ENCODE measurements at places on chromosomes 2 and 18.
A peak's percentile ranks its signal among the peaks of the same experiment; 100 is the strongest.

DNA sequence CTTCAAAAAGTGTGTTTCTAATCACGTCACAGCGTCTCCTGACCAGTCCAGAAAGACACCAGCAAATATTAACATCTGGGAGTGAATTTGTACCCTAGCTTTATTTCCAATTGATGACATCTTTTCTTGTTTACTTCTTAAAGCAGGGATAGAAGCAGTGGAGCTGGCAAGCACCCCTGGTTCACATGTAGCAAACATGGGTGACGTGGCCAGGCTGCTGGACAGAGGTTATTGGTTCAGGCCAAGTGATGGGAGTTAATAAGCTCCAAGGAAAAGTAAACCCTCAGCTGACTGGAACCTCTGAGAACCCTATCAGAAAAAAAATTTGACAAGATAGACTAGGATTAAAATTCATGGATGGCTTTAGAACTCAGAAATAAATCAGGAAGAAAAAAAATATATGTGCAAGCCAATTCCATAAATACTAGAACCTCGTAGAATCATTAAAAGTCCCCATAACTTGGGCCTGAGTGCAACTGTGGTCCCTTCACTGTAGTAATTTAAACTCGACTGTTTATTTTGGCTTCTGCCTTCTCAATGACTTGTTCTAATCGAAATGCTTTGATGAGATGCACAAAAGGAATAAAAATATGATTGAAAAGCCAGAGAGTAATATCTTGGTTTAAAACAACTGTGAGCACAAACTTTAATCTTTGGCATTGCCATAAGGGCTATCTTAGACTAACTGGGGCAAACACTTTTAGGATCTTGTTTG lies 121.5 kb upstream of the CTAGE1 start:
- no peak for DNase-seq

- DNase-seq, result no peak
Observed at GRCh38 chr18:11998193-11998592, 16.9 kb downstream of the IMPA2 start.

- DNase-seq, result no peak
Observed at GRCh38 chr2:74128206-74128605, 19.5 kb downstream of the BOLA3 start.

- no peak for DNase-seq
Observed at GRCh38 chr2:172231508-172231907, 128.8 kb upstream of the DLX2 start.

DNA sequence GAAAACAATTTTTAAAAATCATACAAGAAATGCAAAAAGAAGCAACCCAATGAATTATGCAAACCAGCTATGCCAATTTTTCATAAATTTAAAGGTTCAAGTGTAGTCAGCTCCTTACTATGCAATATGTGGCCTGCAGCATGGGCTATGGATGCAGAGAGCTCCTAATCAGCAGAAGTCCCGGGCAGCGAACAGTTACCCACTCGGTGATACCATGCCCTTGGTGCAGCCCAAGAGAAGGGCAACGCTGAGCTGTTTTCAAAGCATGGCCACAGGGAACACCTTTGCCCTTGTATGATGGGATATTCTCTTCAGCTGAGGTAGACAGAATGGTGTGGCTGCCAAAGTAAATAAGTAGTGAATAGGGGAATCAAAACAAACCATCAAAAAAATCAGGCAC lies 17.3 kb upstream of the ARL5A start:
- DNase-seq, result no peak

DNA sequence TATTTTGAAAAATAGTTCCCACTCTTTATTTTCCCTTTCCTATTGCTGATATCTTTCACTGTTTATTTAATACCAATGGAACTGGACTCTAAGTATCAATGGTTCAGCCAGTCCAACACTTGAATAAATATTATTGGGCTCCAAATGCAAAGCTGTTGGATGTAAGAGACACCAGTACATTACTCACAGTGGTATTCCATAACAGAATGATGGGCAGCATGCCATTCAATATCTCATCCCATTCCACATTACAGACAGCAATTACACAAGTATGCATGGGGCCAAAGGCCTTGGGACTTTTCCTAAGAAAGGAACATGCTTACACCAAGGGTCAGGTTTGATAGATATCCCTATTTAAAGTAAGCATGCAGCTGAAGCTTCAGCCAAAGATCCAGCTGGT lies 231.9 kb downstream of the RND3 start:
- no peak for DNase-seq

DNA sequence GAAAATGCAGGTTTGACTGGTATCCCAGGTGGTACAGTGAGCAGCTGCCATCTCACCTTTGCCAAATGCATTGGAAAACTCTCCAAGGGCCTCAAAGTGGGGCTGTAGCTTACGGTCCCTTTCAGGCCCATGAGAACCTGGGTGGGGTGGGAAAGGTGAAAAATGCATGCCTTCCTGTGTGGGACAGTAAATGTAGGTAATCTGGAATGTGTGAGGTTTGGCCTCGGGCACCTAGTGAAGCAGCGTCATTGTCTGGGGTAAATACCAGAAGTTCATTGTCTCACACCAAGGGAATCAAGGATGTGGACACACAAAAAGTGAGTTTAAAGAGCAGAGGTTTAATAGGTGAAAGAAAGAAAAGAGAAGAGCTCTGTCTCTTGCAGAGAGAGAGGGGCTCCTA lies 36.6 kb downstream of the TIMM21 start:
- DNase-seq, result no peak

- DNase-seq, result no peak
Observed at GRCh38 chr2:212328712-212329496, 209.7 kb downstream of the ERBB4 start.

- DNase-seq, result no peak
Observed at GRCh38 chr18:13582178-13582670, 144.1 kb downstream of the FAM210A start.

DNA sequence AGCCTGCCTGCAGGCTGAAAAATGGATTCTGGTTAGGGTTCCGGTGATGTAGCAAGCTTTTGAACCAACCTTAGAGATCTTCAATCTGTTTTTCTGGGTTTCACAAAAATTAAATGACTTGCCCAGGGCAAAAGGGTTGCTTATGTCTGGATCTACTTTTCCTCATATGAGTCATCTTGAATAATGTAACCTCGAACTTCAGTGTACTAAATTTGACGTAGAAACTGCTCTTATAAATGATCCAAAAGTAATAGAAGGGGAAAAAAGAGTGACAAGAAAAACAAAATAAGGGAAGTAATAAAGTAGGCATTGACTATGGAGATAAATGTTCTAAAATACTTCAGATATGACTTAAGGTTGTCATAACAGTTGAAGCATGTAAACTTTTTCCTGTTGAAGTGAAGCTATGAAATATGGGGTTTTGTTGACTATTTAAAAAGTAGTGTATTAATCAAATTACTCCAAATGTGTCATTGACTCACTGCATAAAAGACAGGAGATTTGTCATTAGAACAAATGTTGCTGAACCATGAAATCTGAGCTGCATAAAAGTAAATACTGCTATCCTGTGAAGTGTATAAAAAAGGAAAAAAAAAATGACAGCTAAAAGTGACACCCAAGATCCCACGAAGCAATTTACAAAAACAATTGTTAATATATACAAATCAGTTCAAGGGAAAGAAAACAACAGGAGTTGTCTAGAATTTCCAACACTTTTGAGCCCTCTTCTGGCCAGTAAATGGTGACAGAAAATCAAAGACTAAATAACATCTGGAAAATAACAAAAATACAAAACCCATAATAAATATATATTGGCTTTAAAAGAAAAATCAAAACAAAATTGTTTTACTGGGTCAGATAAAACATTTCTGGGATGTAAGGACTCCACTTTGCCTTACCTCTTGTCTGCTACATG lies 103.6 kb upstream of the SERPINE2 start:
- DNase-seq, result no peak

GRCh38 chr18:24083550-24083949 lies 55.3 kb upstream of the CABYR start:
- DNase-seq, result no peak

- DNase-seq, result no peak
Observed at GRCh38 chr2:3870222-3870621, 166.8 kb downstream of the DCDC2C start.

DNA sequence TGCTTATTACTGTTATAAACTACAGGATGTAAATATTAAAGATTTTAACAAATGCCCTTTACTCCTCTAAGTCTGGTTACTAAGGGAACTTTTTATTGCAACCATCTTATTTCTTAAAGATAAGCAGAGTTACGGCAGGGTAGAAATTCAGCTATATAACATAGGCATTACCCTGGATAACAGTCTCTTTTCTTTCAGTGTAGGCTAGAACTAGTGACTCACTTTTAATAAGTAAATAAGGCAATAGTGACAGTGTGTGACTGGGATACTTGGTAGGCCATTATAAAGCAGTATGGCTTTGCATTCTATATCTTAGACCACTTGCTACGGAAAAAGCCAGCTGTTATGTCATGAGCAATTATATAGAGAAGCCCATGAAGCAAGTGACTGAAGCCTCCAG lies 1041.0 kb upstream of the NRXN1 start:
- no peak for DNase-seq

- DNase-seq, result no peak
Observed at GRCh38 chr2:28654663-28655320, 96.8 kb upstream of the PPP1CB start.

DNA sequence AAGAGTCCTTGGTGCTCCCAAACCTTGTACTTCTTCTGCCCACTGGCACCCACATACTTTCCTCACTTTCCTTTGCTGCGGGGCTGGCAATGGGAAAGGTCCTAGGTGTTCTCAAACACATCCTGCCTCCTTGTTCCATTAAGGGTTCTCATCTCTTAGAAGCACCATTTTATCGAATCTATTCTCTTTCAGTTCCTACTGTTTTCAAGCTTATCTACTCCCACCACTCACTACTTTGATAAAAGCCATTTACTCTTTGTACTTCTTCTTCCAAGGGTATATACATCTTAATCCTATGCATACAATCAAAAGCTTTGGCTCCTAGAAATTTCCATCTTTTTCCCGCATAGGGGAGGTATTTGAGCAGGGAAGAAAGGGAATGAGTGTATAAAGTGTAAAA lies 77.1 kb upstream of the LRRTM1 start:
- DNase-seq, result no peak

- no peak for DNase-seq
Observed at GRCh38 chr2:29759360-29759759, 162.0 kb downstream of the ALK start.

- DNase-seq, result no peak
Observed at GRCh38 chr18:69491576-69491975, 90.9 kb downstream of the DOK6 start.

DNA sequence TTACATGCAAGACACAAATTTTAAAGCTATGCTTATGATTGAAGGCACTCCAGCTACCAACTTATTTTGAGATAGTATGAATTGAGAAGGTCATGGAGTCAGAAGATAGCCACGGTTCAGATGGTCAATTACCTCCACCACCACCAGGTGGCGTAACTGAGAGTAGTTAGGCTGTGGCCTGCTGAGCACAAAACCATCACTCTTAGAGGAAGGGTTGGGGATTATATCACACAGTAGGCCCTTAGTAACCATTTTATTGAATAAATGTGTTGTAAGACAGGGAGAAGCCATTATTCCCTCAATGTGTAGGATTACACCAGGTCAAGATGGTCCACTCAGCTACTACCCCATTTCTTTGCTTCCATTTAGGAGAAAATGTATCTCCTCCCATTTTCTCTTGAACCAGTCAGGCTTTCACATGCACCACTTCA lies 18.8 kb downstream of the KLHL41 start:
- DNase-seq, result peak; percentile 54

- no peak for DNase-seq
Observed at GRCh38 chr2:70656421-70657010, 102.9 kb upstream of the TGFA start.

DNA sequence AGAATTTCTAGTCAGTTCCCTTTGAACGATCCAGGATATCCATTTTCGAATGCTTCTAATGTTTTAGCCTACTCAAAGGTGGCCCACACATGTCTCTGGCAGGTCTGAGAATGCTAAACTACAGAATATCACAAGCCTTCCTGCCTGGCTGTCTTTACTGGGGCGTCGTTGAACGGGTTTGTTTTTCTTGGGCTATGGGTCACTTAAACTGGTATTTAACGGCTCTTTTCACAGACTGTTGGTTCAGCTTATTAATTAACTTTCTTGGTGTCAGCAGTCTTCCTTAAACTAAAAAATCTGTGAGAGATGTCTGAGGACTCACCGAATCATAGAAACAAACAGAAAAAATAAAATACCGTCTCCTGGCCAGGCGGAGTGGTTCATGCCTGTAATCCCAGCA lies 563.2 kb upstream of the NRP2 start:
- DNase-seq, result no peak

- no peak for DNase-seq
Observed at GRCh38 chr2:179024445-179024844, 25.5 kb downstream of the CCDC141 start.

GRCh38 chr2:175854665-175855064 lies 147.4 kb downstream of the LNPK start:
- no peak for DNase-seq

- no peak for DNase-seq
Observed at GRCh38 chr2:23669413-23670244, 257.3 kb downstream of the ATAD2B start.

DNA sequence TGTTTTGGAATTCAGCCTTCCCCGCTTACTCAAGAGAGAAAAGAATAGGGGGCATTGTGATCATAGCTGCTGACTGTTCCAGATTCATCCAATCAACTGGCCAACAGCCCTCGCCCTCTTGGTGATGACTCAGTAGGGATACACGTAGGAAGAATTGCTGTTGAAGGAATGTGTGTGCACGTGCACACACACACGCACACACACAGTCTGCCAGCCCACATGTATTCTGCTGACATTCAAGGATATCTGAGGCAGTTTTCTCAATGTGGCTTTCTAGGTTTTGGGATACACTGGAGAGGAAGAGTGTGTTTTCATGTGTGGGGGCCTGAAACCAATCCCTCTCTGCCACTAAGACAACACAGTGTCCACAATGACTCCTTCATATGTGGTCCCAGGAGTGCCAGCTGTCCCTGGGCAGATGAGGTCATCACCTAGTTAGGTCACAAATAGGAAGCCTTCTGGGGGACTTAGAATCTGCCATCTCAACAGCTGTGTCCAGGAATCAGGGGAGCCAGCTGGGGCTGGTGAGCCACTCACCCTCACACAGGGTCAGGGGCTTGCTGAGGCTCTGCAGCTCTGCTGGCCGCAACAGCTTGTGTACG lies 352.6 kb downstream of the SS18 start:
- DNase-seq, result no peak

DNA sequence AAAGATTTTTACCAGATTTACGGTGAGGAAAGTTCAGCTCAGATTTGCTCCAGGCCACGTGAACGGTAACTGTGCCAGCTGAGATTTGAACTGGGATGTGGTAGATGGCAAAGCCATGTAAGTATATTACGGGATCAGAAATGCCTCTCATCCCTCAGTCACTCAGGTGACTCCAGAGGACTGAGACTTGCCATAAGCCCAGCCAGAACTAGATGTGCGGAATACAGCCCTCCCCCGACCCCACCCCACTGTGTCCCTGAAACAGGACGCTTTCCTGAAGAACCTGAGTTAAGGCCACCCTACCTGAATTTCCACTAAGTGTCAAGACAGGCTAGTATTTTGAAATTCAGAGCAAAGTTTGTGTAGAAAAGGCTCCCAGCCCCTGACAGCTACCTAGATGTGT lies 1.3 kb upstream of the FHL2 start:
- no peak for DNase-seq

GRCh38 chr2:214503568-214503967 lies 92.7 kb downstream of the VWC2L start:
- DNase-seq, result no peak

Data from GM10248 (cell line).